Right ventricle myocardium superior (tissue), 1 donor: ENCODE measurements at places on chromosomes 6 and 20. TPM values are rescaled to one million over a fixed set of nuclear protein-coding genes. Genes with fewer than 3 reads are reported as not detected.
A peak's percentile ranks its signal among the peaks of the same experiment; 100 is the strongest.

The CDKAL1 gene
- 10.2 TPM for total RNA-seq

DNA sequence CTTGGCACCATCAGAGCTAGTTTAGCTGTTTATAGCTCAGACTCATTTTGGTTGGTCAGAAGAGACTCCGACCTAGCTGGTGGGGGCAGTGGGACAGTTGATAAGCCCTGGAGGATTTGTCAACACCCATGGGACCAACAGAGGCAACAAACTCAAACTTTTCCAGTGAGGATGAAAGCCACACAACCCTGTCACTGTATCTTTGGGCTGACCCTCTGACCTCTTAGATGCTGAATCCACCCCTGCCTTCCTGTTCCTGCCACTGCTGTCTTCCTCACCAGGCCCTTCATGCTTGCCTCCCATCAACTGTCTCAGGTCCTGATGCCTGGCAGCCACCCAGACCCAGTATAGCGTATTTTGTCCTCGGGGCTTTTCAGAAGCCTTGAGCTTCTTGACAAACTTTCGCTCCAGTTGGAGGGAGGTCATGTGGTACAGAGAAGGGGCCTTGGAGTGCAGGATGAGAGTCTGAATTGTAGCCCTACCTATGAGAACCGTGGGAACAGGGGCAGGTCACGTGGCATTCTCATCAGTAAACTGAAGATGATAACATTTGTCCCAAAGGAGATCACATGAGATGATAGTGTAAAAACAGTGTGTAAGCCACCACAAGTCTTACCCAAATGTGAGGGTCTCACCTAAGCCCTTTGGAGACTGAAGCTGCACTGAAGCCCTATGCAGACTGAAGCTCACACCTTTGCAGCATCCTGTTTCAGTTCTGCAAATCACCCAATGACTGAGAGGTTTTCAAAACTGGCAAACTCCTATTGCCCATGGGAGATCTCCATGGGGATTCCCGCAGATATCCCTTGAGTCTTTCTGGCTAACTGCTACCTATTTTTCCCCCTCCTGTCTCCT is 72.0 kb upstream of the F13A1 start:
- no peak for DNase-seq

The RIMS4 gene
- total RNA-seq = 0.13 TPM

The LPA gene
- not detected for total RNA-seq

- DNase-seq = no peak
Observed at GRCh38 chr6:104606361-104606760, 253.4 kb downstream of the HACE1 start.

- no peak for DNase-seq
Observed at GRCh38 chr6:124008000-124008987, 204.6 kb downstream of the NKAIN2 start.

DNA sequence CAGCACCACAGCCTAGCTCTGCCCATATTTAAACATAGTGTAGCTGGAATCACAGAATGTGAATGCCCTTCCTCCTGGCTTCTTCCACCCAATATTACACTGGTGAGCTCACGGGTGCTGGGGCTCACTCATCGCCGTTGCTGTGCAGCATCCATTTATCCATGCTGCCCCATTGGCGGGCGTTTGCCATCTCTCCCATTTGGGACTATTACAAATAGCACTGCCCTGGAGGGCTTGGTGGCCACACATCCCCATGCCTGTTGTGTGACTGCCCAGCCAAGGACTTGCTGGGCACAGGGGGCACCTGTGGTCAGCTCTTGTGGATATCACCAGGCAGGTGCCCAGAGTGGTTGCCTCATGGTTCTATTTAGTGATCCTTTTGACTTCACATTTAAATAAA is 54.5 kb upstream of the ENTPD6 start:
- no peak for DNase-seq

DNA sequence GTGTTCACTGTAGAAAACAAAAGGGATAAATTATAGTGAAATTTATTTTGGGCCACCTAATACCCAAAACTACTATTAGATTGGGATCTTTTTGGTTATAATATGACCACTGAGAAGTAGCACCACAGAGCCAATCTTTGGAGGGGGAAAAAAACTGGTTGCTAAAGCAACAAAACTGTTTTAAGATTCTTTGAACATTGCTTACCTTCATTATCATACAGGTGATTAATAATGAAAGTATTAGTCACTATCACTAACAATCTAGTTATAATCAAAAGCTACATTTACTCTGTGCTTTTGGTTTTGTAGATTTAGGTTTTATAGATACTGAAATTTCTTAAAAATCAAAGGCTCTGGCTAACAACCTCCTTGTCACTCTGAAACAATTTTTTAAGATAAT is 31.7 kb downstream of the STX7 start:
- DNase-seq = no peak

GRCh38 chr20:60256811-60257210 is 298.6 kb downstream of the CDH26 start:
- DNase-seq = no peak

The RNF217 gene
- total RNA-seq = 9.0 TPM

- no peak for DNase-seq
Observed at GRCh38 chr6:3303795-3304411, 45.2 kb downstream of the PSMG4 start.

DNA sequence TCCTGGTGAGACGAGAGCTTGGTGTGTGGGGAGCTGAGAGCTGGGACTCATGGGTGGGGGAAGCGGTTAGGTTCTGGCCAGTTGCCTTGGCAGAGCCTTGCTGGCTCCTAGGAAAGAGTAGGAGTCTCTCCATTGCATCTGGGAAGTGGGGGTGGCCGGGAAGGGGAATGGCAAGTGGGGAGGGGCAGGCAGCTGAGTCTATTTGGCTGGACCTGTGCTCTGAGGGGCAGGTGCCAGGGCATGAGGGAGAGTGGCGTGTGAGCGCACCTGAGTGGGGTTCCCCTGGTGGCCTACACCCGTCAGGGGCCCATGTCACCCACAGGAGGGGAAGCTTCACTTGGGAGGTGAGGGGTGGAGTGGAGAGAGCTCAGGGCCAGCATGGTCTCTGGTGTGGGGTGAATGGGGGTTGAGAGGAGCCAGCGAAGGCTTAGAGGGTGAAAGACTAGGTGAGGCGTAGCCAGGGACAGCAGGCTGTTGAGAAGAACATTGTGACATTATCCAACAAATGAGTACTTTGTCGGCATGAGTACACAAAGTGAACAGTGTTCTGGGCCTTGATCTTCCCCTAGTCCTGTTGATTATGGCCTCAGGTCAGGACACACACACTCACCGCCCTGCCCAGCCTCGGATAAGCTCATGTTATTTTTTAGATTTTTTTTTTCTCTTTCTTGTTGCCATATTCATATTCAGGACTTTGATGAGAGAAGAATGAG is 59.8 kb downstream of the FAM120B start:
- no peak for DNase-seq

The ULBP1 gene
- total RNA-seq = 0.13 TPM

The PPP1R14C gene
- total RNA-seq = 131 TPM

GRCh38 chr6:40344566-40345167 is 242.5 kb downstream of the LRFN2 start:
- no peak for DNase-seq

DNA sequence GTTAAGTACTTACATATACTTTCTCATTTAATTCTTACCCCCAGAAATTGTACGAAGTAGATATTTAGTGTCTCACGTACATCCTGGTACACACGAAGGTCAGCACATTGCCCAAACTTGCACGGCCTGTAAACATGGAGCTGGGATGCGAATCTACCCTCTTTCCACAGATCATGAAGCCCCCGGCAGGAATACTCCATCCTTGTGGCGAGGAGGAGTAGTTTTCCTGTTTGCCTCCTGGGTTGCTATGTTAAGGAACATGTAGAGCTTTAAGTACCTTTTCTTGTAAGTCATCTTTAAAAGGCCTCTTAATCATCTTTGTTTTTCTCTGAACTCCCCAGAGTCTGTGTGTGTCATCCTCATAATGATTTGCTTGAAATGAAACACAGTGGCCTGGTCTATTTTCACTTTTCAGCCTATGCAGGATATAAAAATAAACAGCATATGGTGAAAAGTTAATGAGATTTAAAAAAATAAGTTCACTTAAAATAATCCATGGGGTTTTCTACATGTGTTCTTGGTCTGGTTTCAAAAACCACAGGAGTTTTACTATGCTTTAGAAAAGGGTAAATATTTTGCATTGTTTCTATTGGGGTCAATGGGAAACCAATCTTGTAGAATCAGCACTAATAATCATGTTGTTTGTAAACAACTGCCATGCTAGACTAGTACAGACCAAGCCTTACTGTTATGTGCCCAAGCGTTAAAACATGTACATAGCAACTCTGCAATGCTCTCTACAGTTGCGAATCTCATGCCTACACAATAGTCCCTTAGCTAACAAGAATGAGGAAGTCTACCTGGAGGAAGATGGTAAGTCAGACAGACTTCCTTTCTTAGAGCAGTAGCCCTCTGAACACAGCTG is 9.3 kb upstream of the ARID1B start:
- DNase-seq = no peak

The RIPOR3 gene
- total RNA-seq = 8.1 TPM

DNA sequence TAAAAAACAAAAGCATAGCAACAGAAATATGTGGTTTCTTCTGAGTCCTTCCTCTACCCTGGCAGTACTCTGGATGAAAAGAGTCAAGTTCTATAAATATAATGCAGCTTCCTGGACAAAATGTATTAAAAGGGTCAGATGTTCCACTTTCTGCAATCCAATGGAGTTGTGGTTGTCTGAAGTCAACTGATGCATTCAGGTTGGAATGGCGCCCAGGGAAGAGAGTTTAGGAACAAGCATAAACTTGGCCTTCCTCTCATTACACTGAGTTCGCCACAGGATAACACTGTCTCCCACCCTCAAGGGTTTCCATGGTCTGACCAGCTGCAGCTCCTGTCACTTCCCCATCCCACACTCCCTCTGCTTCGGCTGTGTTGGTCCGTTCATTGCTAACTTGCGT is 66.4 kb downstream of the PLEKHG1 start:
- DNase-seq = no peak

DNA sequence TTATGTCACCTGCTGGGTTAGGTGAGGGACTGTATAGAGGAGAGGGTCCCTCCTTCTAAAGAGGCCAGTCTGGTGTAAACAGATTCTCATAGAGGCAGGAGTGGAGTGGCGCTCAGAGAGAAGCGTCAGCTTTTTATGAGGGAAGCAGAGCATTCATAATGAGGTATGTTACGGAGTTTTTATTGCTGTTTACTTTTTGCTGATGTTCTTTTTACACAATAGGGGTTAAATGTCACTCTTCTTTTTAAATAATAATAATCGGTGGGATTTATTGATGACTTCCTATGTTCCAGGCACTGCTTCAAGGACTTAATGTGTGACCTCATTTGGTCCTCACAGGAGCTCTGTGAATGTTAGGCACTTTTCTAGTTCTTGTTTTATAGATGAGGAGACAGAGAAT is 79.9 kb downstream of the L3MBTL3 start:
- DNase-seq = no peak

GRCh38 chr20:62030834-62031434 is 34.7 kb downstream of the TAF4 start:
- DNase-seq = no peak

- DNase-seq = no peak
Observed at GRCh38 chr20:46999801-47000465, 105.3 kb downstream of the EYA2 start.

- DNase-seq = no peak
Observed at GRCh38 chr6:56102216-56102615, 145.2 kb downstream of the COL21A1 start.

- peak; percentile 49 for DNase-seq
Observed at GRCh38 chr20:40686893-40687292, 2.1 kb downstream of the MAFB start.

The RBPJL gene
- not detected for total RNA-seq

- DNase-seq = no peak
Observed at GRCh38 chr20:48938670-48939069, 17.2 kb downstream of the ARFGEF2 start.

DNA sequence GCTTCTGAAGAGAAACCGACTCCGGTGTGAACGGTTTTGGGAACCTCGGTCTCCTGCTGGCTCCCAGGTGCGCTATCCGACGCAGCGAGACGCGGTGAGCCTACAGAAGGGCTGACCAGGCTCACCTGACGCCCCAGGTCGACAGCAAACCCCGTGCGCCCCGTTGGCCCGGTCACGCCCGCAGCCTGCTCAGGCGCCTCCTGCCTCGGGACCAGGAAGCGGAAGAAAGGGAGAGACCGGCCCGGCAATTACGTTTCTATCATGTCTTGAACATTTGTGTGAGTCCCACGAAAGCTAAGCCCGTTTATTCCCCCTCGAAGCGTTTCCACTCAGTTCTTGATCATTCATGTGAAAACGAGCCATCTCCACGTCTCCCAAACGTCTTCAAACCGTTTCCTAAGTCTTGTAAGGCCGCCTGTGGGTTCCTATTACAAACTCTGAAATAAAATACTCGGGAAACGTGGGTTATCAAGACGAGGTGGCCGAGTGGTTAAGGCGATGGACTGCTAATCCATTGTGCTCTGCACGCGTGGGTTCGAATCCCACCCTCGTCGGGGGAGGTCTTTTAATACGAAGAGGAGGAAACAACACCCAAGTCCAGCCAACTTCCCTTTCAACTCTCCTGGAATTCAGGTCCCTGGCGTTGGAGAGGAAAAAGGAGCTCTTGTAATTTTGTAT is 150.5 kb upstream of the PRSS16 start:
- DNase-seq = no peak

The ZNF165 gene
- 0.56 TPM for total RNA-seq

GRCh38 chr6:114419175-114419574 is 76.4 kb upstream of the HS3ST5 start:
- no peak for DNase-seq

GRCh38 chr20:37669773-37670236 is 24.0 kb upstream of the CTNNBL1 start:
- no peak for DNase-seq

DNA sequence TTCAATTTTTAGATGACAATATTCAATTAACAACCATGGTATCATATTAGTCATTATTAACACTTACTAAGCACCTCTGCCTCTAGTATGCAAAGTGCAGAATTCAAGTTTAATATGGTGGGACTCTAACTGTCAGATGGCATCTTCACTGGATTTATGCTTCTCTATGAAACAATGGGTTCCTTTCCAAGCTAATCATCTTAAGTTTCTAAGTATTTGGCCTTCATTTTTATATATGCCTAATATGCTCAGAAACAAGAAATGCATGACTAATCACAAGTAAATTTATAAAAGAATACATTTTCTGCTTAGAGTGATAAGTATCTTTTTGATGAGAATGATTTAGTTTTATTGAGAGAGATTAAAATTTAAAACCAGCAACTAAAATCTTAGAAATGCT is 144.7 kb downstream of the HIVEP2 start:
- DNase-seq = no peak

The ECT2L gene
- 0.70 TPM for total RNA-seq

The STK4 gene
- total RNA-seq = 8.9 TPM
